Activated CD4-positive, CD25-positive, alpha-beta regulatory T cell treated with anti-CD3 and anti-CD28 coated beads, Interleukin-2, amount 50 U/mL, for 72 hours (primary cell): ENCODE measurements at places on chromosomes 2 and 18.

- no peak for DNase-seq
Observed at GRCh38 chr2:212088353-212088752, 450.2 kb downstream of the ERBB4 start.

DNA sequence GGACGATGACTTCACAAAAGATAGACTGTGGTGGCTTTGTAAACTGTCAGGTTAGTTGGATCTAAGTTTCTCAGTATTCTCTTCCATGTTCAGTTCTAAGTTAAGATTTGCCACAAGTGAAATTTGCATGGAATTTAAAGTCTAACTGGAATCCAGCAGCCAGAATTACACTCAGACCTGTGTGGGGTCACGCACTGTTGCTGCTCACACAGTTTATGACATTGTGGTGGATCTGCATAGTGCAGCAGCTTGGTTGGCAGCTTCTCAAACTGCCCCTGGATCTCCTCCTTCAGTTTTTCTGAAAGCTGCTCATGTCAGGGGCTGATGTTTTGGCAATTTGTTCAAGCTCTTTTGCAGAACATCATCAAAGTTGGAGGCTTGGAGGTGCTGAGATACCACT is 228.1 kb upstream of the KCNJ3 start:
- no peak for DNase-seq

GRCh38 chr2:190908532-190908931 is 27.9 kb downstream of the GLS start:
- DNase-seq = no peak

GRCh38 chr2:122236152-122236874 is 480.9 kb downstream of the TSN start:
- no peak for DNase-seq

GRCh38 chr2:20692081-20692480 is 25.1 kb downstream of the GDF7 start:
- DNase-seq = no peak

DNA sequence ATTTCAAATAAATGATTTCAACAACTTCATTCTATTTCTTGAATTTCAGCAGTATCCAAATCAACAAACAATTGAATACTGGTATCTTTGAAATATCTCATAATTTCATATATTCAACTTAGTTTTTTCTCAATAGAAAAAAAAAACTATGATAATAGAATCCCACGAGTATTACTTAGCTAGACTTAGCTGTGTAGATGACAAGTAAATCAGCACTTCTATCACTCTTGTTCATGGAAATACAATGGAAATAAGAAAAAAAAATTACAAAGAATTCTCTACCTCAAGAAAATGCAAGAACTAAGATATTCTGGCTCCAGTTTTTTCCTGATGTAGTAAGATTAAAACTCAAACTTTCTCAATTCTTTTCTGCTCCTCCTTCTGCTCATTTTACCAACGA is 256.2 kb upstream of the KYNU start:
- DNase-seq = no peak

DNA sequence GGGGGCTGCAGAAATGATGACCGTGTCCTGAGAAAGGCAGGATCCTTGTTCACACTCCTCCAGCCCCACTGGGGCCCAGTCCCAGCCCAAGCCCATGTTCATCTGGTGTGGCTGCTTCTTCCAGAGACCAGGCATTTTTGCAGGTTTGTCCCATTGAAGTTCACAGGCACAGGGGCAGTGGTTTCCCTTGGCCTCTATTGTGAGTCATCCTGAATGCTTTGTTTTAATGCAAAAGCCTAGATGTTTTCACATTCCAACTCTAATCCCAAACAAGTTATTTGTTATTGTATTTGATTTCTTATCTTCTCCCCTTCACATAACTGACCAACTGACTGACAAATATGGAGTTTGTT is 426.4 kb upstream of the ID2 start:
- no peak for DNase-seq

DNA sequence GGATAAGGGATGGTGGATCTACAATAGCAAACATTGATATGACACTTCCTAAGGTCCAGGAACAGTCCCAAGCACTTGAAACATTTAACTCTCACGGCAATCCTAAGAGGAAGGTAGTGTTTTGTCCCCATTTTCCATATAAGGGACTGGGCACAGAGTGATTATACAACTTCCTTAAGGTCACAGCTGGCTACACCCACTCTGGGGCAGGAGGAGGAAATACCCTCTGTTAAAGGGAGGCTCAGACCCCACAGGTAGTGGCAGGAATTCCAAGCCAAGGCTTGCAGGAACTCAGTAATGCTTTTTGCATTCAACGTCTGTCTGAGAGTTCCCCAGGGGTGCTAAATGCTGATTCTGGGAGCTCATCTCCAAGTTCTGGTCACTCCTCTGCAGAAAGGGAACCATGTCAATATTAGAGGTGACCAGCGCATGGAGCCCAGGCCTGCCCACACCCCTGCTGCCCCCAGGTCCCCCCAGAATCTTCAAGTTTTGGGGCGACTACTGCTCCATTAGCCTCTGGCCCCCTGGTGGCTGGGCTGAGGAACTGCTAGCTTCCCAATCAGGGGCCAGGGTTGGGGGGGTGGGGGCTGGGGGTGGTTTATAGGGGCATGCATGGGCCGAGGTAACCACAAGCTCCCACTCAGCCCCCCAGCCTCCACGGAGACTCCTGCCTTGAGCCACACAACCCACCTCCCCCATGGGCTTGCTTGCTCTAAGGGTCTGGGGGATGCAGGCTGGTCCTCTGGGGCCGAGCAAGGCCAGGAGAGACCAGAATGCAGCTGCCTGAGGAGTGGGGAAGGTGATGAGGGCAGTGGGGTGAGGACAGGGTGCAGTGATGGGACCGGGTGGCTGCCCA is 11.1 kb downstream of the OBSL1 start:
- DNase-seq = no peak

DNA sequence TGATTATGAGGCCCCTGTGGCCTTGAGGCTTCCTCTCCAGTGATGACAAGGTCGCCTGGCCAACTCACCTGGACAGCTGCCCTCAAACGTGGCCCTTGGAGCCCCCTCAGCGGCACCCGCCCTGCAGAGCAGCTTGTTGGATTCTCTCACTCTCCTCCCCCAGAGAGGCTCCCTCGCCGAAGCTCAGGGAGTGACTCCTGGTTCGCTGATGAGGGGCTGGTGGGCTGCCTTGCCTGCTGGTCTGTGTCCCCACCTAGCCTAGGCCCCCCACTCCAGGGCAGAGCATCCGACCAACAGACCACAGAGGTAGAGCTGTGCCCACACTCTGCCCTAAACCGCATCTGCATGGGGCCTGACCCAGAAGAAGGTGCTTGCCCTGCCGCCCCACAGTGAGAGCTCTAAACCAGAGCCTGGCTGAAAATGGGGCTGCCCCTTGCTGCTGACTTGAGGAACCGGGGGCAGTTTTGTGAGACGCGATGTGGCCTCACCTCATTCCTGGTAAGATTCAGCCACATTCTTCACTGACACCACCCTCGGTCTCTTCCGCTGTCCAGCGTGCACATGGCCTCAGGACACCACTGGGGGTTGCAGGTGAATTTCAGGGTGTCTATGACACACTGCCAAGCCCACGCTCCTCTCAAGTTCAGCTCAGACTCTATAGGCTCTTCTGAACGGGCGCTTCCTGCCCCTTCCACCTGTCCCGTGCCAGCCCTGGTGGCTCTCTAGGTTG is 131.6 kb downstream of the CABLES1 start:
- DNase-seq = no peak

GRCh38 chr2:29129586-29130281 is 14.5 kb downstream of the CLIP4 start:
- DNase-seq = no peak

DNA sequence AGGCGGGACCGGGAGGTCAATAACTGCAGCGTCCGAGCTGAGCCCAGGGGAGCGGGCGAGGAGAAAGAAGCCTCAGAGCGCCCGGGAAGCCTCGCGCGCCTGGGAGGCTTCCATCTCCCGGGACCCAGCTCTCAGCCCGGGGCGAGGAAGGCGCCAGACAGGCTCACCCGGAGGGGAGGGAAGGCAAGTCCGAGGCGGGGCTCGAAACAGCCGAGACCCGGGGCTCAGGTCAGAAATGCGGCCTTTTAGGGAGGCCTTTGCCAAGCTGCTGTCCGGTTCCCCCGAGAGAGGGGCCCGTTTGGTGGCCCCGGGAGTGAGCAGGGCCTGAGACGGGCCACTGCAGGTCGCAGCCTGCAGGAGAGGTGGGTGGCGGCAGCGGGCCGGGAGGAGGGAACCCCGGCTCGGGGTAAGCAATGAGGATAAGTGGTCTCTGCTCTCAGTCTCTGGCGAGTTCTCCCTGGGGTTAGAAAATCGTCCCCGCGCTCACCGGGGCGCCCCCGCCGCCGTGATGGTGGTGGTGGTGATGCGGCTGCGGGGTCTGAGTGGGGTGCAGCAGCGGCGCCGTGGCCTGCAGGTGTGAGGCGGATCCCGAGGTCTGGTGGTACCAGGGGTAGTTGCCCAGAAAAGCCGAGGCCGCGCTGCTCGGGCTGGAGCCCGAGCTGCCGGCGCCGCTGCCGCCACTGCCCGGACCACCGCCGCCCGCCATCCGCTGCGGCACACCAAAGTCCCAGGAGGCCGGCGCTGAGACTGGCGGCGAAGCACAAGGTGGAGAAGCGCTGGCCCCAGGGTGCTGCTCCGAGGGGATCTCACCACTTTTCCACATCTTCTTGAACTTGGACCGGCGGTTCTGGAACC is 2.4 kb downstream of the DLX2 start:
- no peak for DNase-seq

DNA sequence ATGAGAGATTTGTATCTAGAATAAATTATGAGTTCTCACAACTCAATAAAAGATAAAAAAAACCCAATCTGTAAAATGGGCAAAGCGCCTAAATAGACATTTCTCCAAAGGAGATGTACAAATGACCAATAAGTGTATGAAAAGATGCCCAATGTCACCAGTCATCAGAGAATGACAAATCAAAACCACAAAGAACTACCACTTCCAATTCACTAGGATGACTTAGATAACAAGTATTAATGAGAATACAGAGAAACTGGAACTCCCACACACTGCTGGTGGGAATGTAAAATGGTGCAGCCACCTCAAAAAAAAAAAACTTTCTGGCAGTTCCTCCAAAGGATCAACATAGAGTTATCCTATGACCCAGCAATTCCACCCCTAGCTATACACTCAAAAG is 17.4 kb upstream of the COL6A3 start:
- no peak for DNase-seq

DNA sequence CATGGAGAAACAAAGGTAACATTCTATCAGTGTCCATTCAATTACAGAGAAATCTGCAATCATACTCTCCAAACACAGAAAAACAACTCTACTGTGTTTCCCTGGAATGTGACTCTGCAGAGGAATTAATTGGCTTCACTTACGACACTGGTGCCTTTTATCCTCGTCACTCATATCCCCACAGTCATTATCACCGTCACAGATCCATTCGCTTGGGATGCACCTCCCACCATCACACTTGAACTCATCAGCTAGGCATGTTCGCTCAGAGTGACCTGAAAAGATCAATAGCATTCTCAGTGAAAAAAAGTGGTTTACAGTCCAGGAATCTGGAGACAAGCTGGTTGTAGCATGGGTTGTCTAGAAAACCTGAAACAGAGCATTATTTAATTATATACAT is 124.3 kb downstream of the DHRS9 start:
- no peak for DNase-seq
